Naive thymus-derived CD8-positive, alpha-beta T cell (primary cell): ENCODE measurements at places on chromosomes 5 and 9.

GRCh38 chr9:95105519-95106287 lies 211.8 kb downstream of the FANCC start:
- no peak for DNase-seq

- DNase-seq, result no peak
Measured at GRCh38 chr5:178471711-178472110, 118.5 kb downstream of the COL23A1 start.

- no peak for DNase-seq
Measured at GRCh38 chr9:70792796-70793195, 328.6 kb downstream of the TRPM3 start.

- no peak for DNase-seq
Measured at GRCh38 chr5:109844695-109845094, 155.0 kb downstream of the MAN2A1 start.

DNA sequence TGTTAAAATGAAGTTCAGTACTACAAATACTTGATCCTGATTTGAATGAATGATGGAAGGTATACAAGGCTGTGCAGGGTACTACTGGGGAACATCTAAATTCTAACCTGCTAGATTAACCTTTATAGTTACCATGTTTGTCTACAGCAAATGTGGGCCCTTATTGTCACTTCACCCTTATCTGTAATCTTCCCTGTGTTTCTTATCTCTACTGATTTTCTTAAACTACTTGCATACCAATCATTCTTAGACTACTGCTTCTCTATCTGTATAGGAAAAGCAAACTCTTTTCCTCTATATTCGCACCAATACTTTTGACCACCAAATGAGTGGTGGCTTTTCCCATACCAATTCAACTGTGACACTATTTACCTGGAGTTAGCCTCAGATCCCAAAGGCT lies 210.7 kb downstream of the HINT1 start:
- no peak for DNase-seq

DNA sequence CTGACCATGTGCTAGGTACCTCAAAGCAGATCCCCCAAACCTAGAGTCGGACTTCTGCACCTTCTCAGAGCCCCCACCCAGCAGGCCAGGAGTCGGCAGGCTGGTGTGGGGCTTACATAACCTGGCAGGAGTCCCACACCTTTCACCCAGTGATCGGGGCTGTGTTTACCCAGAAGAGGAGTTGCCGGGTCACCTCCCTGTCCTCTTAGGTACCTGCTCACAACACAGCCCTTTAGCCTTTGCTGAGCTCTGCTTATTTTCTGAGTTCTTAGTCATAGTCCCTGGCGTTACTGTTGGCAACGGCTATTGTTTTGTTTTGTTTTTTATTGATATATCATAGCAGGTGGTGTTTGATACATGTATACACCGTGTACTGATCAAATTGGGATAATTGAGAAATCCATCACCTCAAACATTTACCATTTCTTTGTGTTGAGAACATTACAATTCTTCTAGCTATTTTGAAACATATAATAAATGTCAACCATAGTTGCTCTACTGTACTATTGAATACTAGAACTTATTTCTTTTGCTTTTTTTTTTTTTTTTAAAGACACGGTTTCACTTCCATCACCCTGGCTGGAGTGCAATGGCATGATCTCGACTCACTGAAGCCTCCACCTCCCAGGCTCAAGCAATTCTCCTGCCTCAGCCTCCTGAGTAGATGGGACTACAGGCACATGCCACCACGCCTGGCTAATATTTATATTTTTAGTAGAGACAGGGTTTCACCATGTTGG lies 10.4 kb upstream of the EEIG1 start:
- no peak for DNase-seq

GRCh38 chr5:139265001-139265400 lies 28.5 kb upstream of the MATR3 start:
- no peak for DNase-seq

- DNase-seq, result no peak
Measured at GRCh38 chr9:100715100-100715380, 137.2 kb downstream of the CAVIN4 start.

GRCh38 chr9:27408001-27408400 lies 111.1 kb upstream of the EQTN start:
- no peak for DNase-seq

DNA sequence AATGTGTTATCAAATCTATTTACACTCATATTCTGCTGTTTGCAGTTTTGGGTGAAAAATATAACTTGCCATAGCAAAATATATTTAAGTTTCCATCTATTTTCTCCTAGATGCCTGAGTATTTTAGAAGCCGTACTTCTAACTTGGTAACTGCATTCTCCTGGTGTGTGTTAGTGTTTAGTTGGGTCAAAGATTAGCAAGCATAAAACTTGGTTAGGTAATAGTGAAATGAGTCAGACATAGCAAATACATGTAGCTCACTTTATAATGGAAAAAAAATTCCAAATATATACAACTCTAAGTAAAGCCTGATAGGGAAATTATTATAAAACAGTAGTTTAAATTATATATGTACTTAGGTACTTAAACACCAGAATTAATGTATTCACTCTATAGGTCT lies 640.7 kb upstream of the ST8SIA4 start:
- DNase-seq, result no peak

- no peak for DNase-seq
Measured at GRCh38 chr9:89022001-89022759, 30.9 kb downstream of the S1PR3 start.

DNA sequence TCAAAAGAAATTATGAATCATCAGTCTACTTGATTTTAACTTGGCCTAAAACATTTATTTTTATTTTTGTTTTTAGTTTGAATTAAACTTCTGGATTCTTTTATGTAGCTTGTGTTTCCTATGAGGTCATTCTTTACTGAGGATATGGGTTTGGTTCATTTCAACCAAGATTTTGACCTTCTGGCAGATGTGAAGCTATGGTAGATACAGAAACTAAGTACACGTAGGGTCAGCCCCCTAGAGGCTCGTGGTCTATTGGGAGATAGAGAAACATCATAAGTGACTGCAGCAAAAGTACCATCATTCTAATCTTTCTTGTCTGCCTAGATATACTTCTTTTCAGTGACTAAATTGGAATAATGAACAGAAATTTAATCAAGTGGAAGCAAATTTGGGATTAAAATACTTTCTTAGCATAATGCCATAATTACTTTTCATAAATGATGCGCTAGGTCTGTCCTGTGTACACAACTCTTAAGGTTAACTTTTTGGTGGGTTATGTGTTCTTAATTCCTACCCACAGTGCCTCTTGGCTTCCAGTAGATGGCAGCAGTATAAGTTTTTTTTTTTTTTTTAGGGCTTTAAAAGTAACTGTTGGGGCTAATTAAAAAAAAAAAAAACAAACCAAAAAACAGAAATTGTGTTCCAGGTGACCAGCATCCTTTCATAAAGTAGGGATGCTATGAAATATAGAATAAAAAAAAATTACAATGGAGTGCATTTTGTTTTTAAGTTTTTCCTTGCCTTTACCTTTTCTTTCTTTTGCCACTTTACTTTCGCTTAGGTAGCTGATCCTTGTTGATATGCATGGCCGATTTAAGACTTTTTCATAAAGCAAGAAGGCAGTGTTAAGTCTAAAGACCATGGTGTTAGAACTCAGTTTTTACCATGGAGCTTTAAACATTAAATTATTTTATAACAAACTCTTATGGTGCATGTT lies 49.9 kb downstream of the LRRTM2 start:
- DNase-seq, result no peak

GRCh38 chr9:131590449-131590848 lies 45.1 kb downstream of the PRRT1B start:
- no peak for DNase-seq

DNA sequence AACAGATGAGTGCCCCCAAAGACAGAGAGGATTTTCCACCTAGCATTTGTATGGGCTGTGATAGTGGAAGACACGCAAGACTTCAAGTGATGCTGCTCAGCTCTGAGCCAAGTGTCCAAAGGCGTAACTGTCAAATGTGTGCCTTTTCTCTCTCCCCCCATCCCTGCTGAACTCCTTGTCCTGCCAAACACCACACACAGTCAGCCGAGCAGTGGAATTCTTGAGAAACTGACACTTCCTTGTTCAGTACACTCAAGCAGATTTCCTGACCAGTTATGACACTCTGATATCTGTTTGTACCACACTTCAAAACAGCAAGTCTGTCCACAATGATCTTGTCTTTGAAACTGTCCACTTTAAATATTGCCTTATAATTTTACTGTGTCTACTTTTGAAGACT lies 166.4 kb downstream of the PIK3R1 start:
- no peak for DNase-seq

DNA sequence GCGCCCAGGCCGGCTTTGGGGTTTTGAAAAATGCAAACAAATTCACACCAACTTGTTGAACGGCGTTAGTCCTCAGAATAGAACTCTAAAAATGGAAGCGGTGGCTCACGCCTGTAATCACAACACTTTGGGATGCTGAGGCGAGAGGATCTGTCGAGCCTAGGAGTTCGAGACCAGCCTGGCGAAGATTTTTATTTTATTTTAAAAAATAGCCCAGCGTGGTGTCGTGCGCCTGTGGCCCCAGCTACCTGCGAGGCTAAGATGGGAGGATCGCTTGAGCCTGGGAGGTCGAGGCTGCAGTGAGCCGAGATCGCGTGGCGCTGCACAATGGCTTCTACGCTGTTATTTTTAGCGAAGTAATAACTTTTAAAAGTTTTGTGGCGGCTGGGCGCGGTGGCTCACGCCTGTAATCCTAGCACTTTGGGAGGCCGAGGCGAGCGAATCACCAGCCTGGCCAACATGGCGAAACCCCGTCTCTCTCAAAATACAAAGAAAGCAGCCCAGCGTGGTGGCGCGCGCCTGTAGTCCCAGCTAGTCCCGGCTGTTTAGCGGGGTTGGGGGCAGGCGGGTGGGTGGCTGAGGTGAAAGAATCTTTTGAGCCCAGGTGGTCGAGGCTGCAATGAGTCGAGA lies 694 bp upstream of the PLIN2 start:
- DNase-seq, result peak; percentile 12

- DNase-seq, result no peak
Measured at GRCh38 chr9:89179895-89180734, 1.5 kb upstream of the SHC3 start.

GRCh38 chr5:87054821-87055220 lies 212.9 kb upstream of the RASA1 start:
- no peak for DNase-seq

- DNase-seq, result no peak
Measured at GRCh38 chr5:174336479-174336878, 291.0 kb downstream of the NSG2 start.

GRCh38 chr5:57311921-57312735 lies 138.3 kb downstream of the GPBP1 start:
- DNase-seq, result no peak

DNA sequence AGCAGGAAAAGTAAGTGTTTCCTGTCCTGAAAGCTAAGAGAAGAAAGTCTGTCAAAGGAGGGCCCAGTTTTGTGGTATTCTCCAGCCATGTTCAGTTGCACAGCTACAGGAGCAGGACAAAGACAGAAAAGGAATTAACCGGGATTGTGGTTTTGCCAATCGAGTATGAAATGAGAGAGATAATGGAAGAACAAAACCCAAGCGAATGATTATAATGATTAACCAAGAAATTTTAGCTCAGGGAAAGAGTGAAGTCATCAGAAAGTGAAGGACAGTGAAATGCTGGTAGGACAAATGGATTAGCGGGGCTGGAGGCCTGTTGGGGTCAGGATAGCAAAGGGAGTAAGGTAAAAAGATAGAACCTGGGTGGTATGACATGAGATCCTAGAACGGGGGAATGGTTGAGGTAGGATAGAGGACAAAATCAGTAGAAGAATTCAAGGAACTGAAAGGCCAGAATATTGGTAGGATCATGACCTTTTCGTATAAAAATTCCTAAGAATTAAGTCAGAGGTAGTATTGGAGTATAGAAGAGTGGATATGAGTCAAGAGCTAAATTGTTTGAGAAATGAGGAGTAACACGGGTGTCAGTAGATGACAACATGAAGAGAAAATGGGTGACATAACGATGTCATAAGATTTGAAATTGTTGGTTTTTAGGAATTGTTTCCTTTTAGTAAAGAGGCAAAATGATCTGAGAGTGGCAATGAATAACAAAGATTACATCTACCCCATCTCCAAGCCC lies 52.8 kb downstream of the DIAPH1 start:
- no peak for DNase-seq

- no peak for DNase-seq
Measured at GRCh38 chr9:108579757-108580439, 275.9 kb downstream of the ACTL7B start.

DNA sequence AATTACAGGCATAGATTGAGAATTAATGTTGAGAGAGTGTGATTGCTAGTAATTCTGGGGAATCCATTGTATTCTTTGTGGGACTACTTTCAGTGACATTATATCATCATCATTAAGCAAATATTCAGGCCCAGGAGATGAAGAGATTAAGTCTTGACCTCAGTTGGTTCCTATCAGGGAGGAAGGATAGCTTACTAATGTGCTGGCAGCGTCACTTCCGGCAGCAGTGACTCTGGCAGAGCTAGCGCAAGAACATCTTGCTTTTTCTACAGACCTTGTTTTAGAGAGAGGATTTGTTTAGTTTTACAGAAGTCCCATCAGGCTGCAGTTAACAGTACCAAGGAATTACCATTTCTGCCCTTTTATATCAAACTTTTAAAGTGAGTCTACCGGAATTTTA lies 20.3 kb downstream of the OSTF1 start:
- no peak for DNase-seq

GRCh38 chr5:149299451-149300054 lies 27.9 kb downstream of the AFAP1L1 start:
- DNase-seq, result no peak

- DNase-seq, result no peak
Measured at GRCh38 chr9:79151791-79152190, 420.0 kb upstream of the TLE4 start.

DNA sequence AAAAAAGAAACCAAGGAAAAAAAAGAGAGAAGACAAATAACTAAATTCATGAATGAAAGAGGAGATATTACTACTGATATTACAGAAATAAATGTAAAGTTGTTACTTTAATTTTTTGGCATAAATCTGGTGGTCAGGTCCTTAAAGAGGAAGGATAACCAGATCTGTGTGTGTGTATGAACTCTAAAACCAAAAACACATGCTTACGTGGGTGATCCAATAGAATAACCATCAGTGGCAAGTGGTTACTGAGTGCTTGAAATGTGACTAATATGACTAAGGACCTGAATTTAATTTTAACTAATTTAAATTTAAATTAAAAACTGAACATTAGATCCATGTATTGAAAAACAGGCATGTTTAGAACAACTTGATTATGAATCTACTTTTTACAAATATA lies 10.3 kb downstream of the SLC28A3 start:
- DNase-seq, result no peak

- DNase-seq, result no peak
Measured at GRCh38 chr9:3648266-3648665, 122.5 kb upstream of the RFX3 start.

DNA sequence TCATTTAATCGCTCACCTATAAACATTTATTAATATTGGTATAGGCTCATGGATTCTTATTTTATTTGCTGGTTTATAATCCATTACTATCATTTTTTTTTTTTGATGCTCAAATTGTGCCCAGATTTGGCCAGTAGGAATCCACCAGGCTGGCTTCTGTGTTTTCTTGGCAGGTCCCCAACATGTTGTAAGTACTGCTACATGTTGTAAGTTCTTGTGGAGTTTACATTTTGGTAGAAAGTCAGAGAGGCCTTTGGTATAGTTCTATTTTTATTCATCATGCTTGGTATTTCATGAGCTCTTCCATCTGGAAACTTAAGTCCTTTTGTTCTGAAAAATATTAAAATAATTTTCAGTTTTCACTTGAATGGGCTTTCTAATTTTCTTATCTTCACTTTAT lies 47.1 kb downstream of the MAT2B start:
- no peak for DNase-seq

- no peak for DNase-seq
Measured at GRCh38 chr9:107750741-107751566, 261.4 kb upstream of the KLF4 start.
